ENCODE measurements at places on chromosomes 2 and 18. TPM values are rescaled to one million over a fixed set of nuclear protein-coding genes. Genes with fewer than 3 reads are reported as not detected.

NT5DC4 gene
- not detected for total RNA-seq

GAREM2 gene
- total RNA-seq, result 0.23 TPM

MC5R gene
- not detected for total RNA-seq

LANCL1 gene
- total RNA-seq, result 33.7 TPM

DNA sequence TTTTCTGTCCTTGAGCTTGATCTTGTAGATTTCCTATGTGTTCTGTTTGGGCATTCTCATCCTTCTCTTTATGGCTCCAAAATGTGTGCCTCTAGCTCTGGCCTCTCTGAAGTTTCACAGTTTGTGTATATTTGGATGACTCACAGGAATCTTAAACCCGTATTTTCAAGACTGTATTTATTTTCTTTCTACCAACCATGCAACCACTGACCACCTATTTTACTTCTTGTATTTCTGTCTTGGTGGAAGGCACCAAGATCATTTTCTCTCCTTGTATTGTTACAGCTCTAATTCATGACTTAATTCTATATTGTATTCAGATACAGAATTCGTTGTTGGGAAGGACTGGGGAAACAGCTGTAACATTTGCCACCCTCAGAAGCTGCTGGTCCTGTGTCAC is 39.5 kb downstream of the ACSL3 start:
- DNase-seq, result peak; percentile 55
- no peaks in the 10 kb centered on the region for H3K27me3 ChIP-seq
- peak overlapping the region; percentile 31 for H3K4me3 ChIP-seq

GRCh38 chr2:71510938-71511337 is 57.6 kb downstream of the DYSF start:
- no peaks in the 10 kb centered on the region for H3K27me3 ChIP-seq
- H3K36me3 ChIP-seq, result no peaks in the 10 kb centered on the region
- no peaks in the 10 kb centered on the region for H3K4me1 ChIP-seq
- no peak for DNase-seq
- no peak overlapping the region for H3K27ac ChIP-seq
- no peak overlapping the region for H3K4me3 ChIP-seq

GRCh38 chr2:217836901-217837491 is 165.8 kb downstream of the TNS1 start:
- no peak overlapping the region for H3K4me3 ChIP-seq
- no peaks in the 10 kb centered on the region for H3K36me3 ChIP-seq
- DNase-seq, result peak; percentile 23
- no peaks in the 10 kb centered on the region for H3K4me1 ChIP-seq
- peak overlapping the region; percentile 64 for H3K27ac ChIP-seq
- H3K27me3 ChIP-seq, result no peaks in the 10 kb centered on the region

GRCh38 chr2:168456521-168457189 is 583 bp downstream of the CERS6 start:
- peak; percentile 48 for DNase-seq
- no peaks in the 10 kb centered on the region for H3K27me3 ChIP-seq
- H3K4me3 ChIP-seq, result no peak overlapping the region

GRCh38 chr2:187078297-187078696 is 229.3 kb upstream of the ZSWIM2 start:
- H3K4me1 ChIP-seq, result peaks cover 8% of the 10 kb centered on the region
- no peaks in the 10 kb centered on the region for H3K36me3 ChIP-seq
- H3K27me3 ChIP-seq, result no peaks in the 10 kb centered on the region
- H3K27ac ChIP-seq, result peak overlapping the region; percentile 8
- peak; percentile 52 for DNase-seq

DNA sequence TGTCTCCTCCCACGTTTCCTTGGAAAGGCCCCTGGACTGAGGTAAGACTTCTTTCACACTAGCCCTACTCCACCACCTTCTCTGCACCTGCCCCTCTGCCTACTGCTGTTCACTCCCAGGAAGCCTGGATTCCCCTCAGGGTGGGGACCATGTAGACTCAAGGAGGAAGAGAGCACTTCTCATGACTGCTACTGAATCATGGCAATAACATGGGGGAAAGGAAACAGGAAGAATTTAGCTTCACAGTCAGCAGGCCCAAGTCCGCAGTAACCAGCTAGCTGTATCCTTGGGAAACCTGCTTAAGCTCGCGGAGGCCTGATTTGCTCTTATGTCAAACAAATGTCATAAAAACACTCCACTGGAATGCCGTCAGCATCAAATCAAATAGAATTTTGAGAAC is 126.2 kb upstream of the CAPN13 start:
- H3K27me3 ChIP-seq, result no peaks in the 10 kb centered on the region
- peaks cover 6% of the 10 kb centered on the region for H3K36me3 ChIP-seq
- H3K4me1 ChIP-seq, result no peaks in the 10 kb centered on the region
- no peak overlapping the region for H3K27ac ChIP-seq
- H3K4me3 ChIP-seq, result no peak overlapping the region
- DNase-seq, result no peak

GRCh38 chr2:177545143-177545542 is 152.6 kb downstream of the AGPS start:
- H3K4me1 ChIP-seq, result no peaks in the 10 kb centered on the region
- no peaks in the 10 kb centered on the region for H3K27me3 ChIP-seq
- H3K27ac ChIP-seq, result no peak overlapping the region
- DNase-seq, result no peak
- no peak overlapping the region for H3K4me3 ChIP-seq

DNA sequence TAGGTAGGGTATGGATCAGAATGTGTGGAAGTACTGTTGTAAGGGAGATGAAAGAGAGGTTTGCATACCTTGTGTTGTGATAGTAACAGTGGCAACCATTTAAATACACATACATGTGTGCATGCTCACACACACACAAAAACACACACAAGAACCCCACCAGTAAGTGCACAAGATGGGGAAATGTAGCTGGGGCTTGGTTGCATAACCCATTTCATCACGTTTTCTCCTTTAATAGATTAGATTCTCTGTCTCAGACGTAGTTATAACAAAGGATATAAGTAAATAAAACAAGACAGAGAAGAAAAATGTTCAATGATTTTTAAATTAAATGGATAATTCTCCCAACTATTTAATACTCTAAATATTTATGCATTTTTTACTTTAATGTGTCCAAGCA is 13.4 kb downstream of the ARHGAP15 start:
- H3K4me1 ChIP-seq, result no peaks in the 10 kb centered on the region
- peaks cover 9% of the 10 kb centered on the region for H3K27me3 ChIP-seq
- H3K4me3 ChIP-seq, result no peak overlapping the region
- H3K27ac ChIP-seq, result no peak overlapping the region
- H3K36me3 ChIP-seq, result no peaks in the 10 kb centered on the region

GRCh38 chr2:100416935-100417710 is at the start of gene CHST10:
CHST10 (minus strand) TSS chr2:100417668; CDS start chr2:100406675, 10,993 bp downstream.
- H3K4me1 ChIP-seq, result peaks cover 13% of the 10 kb centered on the region
- H3K27ac ChIP-seq, result no peak within 1 kb of the TSS
- peaks cover 4% of the 10 kb centered on the region for H3K36me3 ChIP-seq
- peak within 1 kb of the TSS; percentile 83 for H3K4me3 ChIP-seq

GRCh38 chr2:177429688-177430325 is 37.2 kb downstream of the AGPS start:
- no peak overlapping the region for H3K27ac ChIP-seq

All from MCF 10A (cell line).